Right lung (tissue), 10 donors: ENCODE measurements at places on chromosomes 16 and 17.

DNA sequence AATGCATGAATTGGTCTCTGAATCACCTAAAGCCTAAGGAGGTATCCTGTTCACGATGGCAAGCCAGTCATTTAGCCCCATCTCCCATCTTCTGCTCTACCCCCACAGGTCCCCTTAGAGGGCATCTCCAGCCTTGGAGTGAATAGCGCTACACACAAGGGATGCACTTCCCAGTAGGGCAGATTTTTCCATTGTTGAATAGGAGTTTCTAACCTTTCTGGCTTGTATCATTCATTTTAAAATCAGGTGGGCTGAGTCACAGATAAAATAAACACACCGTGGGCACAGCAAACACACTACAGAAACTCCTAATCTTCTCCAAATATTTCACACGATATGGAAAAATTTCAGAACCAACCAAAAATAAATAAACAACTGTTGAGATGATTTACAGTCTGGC lies 201.2 kb upstream of the NOG start:
- DNase-seq = no peak

- no peak for DNase-seq
These were observed 11.2 kb downstream of the HAGH start for GRCh38 chr16:1815461-1815860.

- DNase-seq = no peak
These were observed 13.6 kb downstream of the KATNB1 start for GRCh38 chr16:57749101-57749692.

DNA sequence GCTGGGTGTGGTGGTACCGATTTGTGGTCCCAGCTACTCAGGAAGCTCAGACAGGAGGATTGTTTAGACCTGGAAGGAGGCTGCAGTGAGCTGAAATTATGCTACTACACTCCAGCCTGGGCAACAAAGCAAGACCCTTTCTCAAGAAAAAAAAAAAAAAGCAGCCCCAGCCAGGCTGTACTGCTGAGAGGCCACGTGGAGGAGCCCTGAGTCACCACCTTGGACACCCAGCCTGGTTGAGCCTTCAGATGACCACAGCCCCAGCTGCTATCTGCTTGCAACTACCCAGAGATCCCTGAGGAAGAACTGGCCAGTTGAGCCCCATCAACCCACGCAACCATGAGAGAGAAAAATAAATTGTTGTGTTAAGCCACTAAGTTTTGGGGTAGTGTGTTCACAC lies 23.6 kb upstream of the GPRC5C start:
- DNase-seq = no peak

DNA sequence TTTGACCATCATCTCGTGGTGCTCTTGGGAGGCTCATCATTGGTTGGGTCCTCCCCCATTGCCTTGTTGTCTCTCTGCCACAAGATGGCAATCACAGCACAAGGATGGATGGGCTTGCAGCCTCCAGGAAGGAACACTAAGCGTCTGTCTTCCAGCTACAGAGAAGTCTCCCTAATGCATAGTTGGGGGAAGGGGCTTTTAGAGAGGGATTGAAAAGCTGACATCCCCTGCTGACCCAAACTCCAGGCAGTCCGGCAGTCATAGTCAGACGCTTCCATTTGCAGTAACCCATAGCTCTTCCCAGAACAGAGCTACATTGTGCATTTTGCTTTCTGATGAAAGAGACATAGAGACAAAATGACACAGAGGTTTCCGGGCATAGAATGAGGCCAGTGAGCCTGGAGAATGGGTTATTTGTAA lies 111.4 kb downstream of the UTP18 start:
- peak; percentile 35 for DNase-seq

- DNase-seq = no peak
These were observed 31.9 kb upstream of the ANKFN1 start for GRCh38 chr17:56121191-56122051.

DNA sequence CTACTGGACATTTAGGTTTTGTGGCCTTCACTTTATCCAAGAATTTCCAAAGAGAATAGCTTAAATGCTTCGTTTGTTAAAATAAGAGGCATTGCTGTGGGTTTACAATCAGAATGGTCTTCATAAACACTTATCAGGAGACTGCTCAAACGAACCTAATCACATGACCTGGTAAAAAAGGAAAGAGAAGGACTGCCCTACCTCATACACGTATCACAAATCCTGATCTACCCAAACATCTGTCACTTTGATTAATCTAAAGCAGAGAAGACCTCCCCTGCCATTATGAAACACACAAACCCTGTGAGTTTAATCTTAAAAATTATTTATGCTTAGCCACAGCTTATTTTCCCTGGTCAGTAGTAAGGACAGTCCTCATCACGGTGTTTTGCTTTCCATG lies 76.6 kb downstream of the PARN start:
- no peak for DNase-seq

DNA sequence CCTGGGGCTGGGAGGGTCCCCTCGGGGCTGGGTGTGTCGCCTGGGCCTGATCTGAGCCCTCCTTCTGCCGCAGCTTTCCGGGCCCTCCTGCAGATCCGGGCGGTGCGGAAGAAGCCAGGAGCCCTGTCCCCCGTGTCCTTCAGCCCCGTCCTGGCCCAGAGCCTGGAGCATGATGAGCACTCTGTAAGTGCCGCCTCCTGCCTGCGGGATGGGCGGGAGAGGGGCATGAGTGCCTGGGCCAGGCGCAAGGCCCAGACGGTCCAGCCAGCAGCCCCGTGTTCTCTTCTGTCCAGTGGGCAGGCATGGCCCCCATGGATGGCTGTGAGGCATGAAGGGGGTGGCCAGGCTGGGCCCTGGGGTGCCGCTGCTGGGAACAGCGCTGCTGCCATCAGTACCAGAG lies 16.0 kb upstream of the NUDT16L1 start:
- no peak for DNase-seq

GRCh38 chr16:84053237-84053636 lies 10.6 kb upstream of the SLC38A8 start:
- no peak for DNase-seq

GRCh38 chr16:56289416-56289815 lies 98.1 kb downstream of the GNAO1 start:
- DNase-seq = no peak

DNA sequence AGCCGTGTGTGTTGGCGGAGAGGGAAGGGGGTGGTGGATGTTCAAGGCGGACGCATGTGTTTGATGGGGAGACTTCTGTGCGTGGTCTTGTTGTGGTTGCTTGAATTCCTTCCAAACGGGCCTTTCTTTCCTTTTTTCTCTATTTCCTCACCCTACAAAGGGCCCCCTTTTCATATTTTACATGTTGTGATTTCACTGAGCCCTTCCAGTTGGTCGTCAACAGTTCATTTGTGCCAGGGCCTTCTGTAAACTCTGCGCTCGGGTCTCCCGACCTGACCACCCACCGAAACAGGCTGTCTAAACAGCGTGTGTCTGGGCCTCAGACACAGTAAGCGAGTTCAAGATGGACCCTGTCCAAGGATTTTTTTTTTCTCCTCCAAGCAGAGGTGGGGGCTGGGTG lies 228.4 kb downstream of the IRF8 start:
- DNase-seq = peak; percentile 75

GRCh38 chr17:72193391-72194106 lies 72.7 kb downstream of the SOX9 start:
- no peak for DNase-seq

- no peak for DNase-seq
These were observed 32.5 kb upstream of the CRISPLD2 start for GRCh38 chr16:84787263-84787622.

DNA sequence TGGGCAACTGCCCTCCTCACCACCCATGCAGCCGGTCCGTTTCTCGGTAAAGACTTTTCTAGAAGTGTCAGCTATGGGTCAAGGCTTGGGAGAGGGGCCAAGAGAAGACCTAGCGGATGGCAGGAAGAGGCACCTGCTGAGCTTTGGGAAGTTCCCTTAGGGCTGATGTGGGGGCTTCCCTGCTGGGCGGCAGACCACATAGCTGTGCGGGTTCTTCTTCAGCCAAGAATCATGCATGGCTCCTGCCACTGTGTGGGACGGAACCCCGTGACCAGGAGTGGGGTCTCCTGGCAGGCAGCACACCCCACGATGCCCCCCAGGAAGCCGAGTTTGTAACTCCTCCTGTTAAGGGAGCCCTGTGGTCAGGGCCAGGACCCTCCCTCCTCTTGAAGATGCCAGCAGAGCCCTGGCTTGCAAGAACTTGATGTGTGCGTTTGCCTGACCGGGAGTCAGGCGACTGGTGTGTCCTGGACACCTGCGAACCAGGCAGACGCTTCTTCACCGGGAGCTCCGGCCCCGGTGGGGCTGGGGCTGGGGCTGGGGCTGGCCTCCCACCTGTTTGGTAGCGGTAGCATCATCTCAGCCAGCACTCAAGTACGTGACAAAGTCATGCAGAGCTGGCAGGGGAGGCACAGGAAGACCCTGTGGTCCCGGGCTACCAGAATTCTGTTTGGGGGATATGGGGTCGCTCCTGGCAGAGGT lies 17.7 kb upstream of the SLC38A10 start:
- no peak for DNase-seq

DNA sequence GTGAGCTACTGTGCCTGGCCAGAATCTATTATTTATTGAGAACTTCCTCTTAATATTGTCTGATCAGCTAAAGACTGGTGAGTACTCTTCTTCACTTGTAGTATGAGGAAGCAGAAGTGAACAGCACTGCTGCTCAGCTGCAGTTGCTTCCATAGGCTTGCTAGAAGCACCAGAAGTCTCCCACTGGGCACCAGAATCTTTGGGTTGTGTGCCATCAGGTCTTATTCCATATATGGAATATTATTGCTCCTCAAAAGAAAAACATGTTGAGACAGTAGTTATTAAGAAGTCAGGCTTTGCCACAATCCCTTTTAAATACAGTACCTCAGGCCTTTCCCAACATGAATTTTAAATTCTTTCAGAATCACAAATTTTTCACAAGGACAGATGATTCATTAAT lies 17.2 kb downstream of the SNTB2 start:
- no peak for DNase-seq

DNA sequence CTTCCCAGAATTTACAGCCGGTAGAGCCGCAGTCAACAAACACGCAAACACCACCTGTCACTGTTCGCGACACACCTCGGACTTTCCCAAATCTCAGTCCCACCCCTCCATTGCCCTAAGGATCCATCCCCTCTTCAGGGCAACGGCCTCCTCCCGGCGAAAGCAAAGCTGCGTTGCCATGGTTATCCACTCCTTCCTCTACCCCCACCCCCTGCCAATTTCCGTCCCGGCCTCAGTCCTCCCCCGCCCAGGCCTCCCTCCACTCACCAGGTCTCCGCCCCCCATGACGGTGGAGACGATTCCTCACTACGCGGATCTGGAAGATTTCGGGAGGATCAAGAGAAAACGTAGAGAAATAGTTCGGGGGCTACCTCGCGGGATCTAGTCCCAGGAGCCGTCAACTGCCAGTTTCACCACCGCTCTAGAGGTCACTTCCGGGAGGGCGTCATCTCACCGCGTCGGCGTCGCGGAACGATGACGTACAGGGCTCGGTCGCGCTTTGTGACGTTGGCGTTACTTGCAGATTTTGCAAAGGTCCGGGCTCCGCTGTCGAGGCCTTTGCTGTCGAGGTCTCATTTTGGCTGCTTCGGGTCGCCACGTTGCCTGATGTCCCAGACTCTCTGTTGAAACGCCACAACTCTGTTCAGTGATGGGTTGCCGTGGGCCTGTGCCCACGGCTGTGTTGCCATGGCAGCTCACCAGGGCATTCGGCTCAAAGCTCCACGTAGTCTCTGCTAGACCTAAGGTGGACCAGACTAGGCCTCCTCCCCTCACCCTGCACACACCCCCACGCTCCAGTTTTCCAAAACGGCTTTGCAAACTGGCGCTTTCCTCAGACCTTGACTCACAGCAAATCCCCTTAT lies at the start of gene CWC25:
TSS of gene CWC25 (minus strand) at position 423 of the 863 bp plus-strand sequence. CDS start at position 285, 138 bp downstream.
- peak; percentile 99 for DNase-seq

GRCh38 chr17:10729334-10730193 lies at the start of gene TMEM220:
TMEM220 (minus strand) TSS chr17:10730023; CDS start chr17:10729851, 172 bp downstream.
- DNase-seq = peak; percentile 91

DNA sequence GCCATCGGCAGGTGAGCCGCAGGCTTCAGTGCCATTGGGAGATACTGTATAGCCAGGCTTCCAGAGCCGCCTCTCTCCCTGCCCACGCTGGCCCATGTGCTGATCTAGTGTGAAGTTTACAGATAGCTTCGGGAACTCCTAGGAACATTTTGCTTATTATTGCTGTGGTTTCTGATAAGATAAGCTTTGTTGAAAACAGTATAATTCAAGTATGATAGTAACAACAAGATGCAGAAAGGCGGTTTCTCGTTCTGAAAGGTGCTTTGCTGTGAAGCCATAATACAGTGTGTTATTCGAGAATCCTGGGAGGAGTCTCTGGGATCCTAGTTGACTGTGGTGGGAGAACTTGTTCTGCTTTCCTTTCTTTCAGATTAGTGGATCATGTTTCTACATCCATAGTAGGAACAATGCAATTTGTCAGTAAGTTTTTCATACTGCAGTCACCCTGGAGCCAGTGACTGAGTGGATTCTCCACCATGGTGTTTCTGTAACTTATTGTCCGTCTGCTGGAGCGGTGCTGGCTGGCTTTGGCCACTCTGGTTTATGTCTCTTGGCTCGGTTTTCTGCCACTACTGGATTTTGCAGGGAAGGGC lies 31.5 kb downstream of the RAB11FIP3 start:
- no peak for DNase-seq

DNA sequence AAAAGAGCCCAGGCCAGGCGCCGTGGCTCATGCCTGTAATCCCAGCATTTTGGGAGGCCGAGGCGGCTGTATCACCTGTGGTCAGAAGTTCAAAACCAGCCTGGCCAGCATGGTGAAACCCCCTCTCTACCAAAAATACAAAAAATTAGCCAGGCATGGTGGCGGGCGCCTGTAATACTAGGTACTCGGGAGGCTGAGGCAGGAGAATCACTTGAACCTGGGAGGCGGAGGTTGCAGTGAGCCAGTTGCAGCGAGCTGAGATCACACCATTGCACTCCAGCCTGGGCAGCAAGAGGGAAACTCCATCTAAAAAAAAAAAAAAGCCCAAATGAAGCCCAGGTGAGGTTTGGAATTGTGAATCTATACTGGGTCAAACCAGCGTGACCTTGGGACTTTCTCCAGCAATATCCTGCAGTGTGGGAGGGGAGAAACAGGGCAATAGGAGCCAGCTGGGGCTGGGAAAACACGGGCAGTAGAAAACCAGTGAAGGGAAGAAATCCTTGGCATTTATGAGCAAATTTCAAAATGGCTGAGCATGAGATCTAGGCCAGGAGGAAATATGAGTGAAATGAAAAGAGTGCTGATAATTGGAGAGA lies 8.2 kb upstream of the DHX8 start:
- DNase-seq = no peak

GRCh38 chr16:74309789-74310781 lies 13.5 kb downstream of the PSMD7 start:
- peak; percentile 14 for DNase-seq

DNA sequence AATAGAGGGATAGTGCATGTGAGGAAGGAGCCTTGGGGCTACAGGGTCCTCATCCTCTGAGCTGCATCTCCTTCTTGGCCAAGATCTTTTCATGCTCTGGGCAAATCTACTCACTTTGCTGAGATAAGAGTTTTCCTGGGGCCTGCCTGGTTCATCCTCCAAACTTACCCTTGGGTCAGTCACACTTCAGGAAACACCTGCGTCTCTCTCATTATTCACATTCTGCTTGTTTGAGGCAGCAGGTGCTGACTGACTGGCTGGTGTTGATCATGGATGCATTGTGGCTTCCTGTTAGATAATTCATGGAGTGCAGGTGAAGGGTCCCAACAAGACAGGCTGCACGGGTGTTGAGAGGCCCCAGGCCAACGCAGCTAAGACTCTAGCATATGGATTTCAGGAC lies 162.6 kb downstream of the SALL1 start:
- DNase-seq = no peak
